ENCODE measurements at places on chromosomes 3 and 15. TPM values are rescaled to one million over a fixed set of nuclear protein-coding genes. Genes with fewer than 3 reads are reported as not detected.

The HGD gene
- total RNA-seq = not detected

GRCh38 chr15:40353697-40354096, 2.9 kb downstream of the PHGR1 start:
- no peaks in the 10 kb centered on the region for H3K36me3 ChIP-seq
- H3K4me1 ChIP-seq = peaks cover 8% of the 10 kb centered on the region
- peaks cover 23% of the 10 kb centered on the region for H3K27me3 ChIP-seq
- H3K27ac ChIP-seq = no peak overlapping the region
- DNase-seq = no peak

The SGO1 gene
- 12.4 TPM for total RNA-seq

DNA sequence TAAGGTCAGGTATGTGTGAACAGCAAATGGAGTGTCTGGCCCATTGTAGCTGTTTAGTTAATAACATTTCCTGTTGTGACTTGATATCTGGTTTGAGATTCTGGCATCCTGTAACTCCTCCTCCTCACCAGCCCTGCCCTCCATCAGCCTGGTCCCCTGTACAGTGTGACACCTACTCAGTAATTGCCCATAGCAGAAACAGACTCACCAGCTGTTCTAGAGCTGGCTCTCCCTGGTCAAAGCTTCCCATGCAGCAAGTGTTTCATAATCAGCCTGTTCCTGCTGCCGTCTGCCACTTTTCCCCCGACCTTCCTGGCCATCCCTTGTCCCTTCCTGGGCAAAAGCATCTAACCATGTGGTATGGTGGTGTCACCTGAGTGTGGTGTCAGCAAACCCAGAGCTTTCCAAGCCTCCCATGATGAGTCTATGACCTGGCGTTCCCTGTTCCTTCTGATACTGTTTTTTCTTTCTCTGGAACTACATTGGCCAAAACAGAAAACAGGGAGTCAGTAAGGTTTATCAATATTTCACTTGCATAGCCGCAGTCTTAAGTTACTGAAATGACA, 55.4 kb downstream of the B3GALNT1 start:
- DNase-seq = no peak
- no peaks in the 10 kb centered on the region for H3K36me3 ChIP-seq
- H3K27me3 ChIP-seq = no peaks in the 10 kb centered on the region
- no peak overlapping the region for H3K4me3 ChIP-seq

The GXYLT2 gene
- 4.2 TPM for total RNA-seq

DNA sequence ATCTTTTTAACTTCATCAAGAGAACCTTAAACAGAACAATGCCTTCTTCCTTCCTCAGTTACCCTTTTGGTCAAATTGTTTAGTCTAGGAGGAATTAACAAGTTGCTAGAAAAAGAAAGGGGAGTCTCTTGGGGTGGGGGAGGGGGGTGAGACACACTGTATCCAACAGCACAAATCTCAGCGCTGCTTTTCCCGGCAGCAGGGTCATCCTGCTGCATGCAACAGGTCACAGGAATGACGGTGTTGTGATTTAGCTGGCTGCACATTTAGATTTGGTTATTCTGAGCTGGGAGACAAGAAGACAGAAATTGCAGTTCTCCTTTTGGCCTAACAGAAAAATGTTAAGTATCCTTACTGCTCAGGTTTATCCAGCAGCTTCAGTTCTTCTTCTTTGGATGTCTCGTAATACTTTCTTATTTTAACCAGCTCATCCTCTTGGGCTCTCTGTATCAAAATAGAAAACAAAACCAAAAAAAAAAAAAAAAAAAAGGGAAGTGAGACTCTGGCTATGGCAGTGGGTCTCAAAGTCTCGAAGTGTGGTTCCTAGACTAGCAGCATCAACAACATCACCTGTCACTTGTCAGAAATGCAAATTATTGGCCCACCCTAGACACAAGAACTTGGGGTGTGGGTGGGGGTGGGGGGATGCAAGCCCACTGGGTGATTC, 190.5 kb downstream of the GREM1 start:
- no peak for DNase-seq
- H3K4me1 ChIP-seq = peaks cover 58% of the 10 kb centered on the region
- peak overlapping the region; percentile 48 for H3K27ac ChIP-seq
- H3K36me3 ChIP-seq = peaks cover 23% of the 10 kb centered on the region
- H3K27me3 ChIP-seq = no peaks in the 10 kb centered on the region

The MORC1 gene
- not detected for total RNA-seq

The NLGN1 gene
- 8.4 TPM for total RNA-seq

GRCh38 chr3:43640681-43641080, 18.9 kb upstream of the ANO10 start:
- no peak for DNase-seq
- no peak overlapping the region for H3K4me3 ChIP-seq
- H3K27me3 ChIP-seq = peaks cover 1% of the 10 kb centered on the region
- peaks cover 39% of the 10 kb centered on the region for H3K4me1 ChIP-seq

GRCh38 chr15:80275961-80276360, 23.9 kb upstream of the CTXND1 start:
- peak; percentile 50 for DNase-seq
- H3K27me3 ChIP-seq = peaks cover 15% of the 10 kb centered on the region
- no peaks in the 10 kb centered on the region for H3K4me1 ChIP-seq
- no peak overlapping the region for H3K27ac ChIP-seq

The SCAANT1 gene
- total RNA-seq = not detected

DNA sequence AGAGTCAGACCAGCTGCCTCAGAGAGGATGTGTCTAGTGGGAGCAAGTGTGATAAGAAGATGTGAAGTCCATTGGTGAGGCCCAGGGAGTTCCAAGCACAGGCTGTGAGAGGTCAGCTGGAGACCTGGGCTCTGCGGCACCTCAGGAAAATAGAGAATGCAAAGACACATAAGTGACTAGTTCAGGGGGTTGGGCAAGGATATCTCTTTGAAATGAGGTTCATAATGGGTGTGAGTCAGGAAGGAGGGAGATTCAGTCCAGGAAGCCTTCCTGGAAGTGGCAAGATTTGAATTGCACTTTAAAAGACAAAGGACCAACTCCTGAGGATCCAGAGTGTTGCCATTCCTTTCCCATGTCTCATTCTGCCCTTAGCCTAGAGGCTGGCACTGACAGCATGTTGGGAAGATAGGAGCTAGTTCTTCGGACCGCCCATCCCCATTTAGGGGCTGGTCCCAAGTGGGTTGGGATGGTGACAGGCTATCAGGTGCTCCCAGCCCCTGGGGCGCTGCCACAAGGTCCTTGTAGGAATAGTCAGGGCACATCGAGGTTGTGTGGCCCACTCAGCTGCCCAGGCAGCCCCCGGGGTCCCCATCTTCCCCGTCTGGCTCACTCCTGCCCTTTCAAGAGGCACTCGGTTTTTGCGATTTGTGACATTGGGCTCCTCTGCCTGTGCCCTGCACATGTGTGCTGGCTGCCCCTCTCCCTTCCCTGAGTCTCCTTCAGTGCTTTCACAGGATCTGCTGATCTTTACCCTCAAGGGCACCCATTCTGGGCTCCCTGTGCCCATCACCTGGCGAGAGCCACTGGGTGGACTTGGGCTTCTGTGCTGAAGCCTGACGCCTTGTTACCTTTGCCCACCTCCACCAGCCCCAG, 23.7 kb downstream of the ESYT3 start:
- no peaks in the 10 kb centered on the region for H3K36me3 ChIP-seq
- H3K4me3 ChIP-seq = no peak overlapping the region
- H3K4me1 ChIP-seq = peaks cover 19% of the 10 kb centered on the region
- H3K27me3 ChIP-seq = peaks cover 20% of the 10 kb centered on the region

DNA sequence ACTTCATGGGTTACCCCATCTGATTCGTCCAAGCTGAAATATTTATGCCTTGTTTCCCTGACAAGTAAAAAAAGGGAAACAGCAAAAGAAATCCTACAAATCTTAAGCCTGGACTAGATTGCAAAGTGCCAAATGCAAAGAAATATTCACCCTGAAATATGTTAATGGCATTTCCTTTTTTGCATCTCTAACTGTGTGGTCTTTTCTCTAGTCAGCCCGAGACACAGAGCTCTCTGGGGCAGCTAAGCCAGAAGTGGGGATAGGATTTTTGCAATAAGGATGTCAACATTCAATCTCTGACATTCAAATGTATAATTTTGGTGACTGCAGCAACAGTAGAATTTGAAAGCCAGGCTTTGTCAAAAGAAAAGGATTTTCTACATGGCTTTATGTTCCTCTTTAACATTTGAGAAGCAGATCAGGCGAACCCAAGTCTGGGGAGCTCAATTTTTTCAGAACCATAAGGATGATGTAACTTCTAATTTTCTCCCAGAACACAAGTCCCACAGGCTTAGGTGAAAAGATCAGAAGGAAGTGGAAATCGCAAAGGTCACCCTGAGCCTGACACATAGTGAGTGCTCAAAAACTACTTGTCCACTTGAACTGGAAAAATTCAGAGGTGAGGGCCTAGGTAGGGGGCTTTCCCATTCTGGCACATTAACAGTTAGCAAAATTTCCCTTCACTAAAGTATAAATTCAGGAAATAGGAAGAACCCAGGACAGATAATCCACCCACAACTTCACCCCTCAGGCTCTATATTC, 28.2 kb upstream of the KCNMB3 start:
- peaks cover 22% of the 10 kb centered on the region for H3K27me3 ChIP-seq
- no peaks in the 10 kb centered on the region for H3K36me3 ChIP-seq
- no peak overlapping the region for H3K4me3 ChIP-seq
- H3K4me1 ChIP-seq = no peaks in the 10 kb centered on the region
- DNase-seq = no peak
- H3K27ac ChIP-seq = no peak overlapping the region

- peak overlapping the region; percentile 80 for H3K27ac ChIP-seq
- H3K4me1 ChIP-seq = peaks cover 24% of the 10 kb centered on the region
- peak; percentile 91 for DNase-seq
- H3K27me3 ChIP-seq = no peaks in the 10 kb centered on the region
- H3K36me3 ChIP-seq = no peaks in the 10 kb centered on the region
- no peak overlapping the region for H3K4me3 ChIP-seq
Observed at GRCh38 chr3:158471639-158472294, 99.2 kb upstream of the MLF1 start.

The UCN2 gene
- 5.5 TPM for total RNA-seq

The PPARG gene
- 4.8 TPM for total RNA-seq

GRCh38 chr3:106086038-106086437, 217.2 kb upstream of the CBLB start:
- H3K27me3 ChIP-seq = no peaks in the 10 kb centered on the region
- H3K4me3 ChIP-seq = no peak overlapping the region
- DNase-seq = no peak
- no peak overlapping the region for H3K27ac ChIP-seq
- 0 out of 2 replicates have a peak, but pooled peaks cover under 1% of the 10 kb centered on the region for H3K36me3 ChIP-seq

The PYGO1 gene
- 10.9 TPM for total RNA-seq

Measured in HFFc6 (cell line).